ENCODE measurements at places on chromosomes 2 and 18. TPM values are rescaled to one million over a fixed set of nuclear protein-coding genes. Genes with fewer than 3 reads are reported as not detected.

SLC9A4 gene
- polyA plus RNA-seq, result 0.05 TPM

- no peak for DNase-seq
These were observed 39.5 kb upstream of the SCLY start for GRCh38 chr2:238021327-238021726.

RTN4 gene
- 772 TPM for polyA plus RNA-seq

DNA sequence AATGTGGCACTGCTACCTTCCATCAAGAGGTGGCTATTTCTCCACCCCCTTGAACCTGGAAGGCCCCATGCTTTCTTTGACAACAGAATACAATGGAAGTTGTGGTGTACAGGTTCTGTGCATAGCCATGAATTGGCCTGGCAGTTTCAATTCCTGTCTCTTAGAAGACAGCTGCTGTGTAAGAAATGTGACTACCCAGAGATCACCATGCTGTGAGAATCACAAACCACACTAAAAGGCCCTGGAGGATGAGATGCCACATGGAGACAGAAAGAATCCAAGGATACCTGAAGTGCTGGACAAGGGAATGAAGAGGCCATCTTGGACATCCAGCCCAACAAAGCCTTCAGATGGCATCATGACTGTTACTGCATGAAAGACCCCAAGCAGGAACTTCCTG is 47.7 kb upstream of the EHBP1 start:
- DNase-seq, result no peak

GRCh38 chr2:224966613-224967012 is 75.7 kb downstream of the DOCK10 start:
- no peak for DNase-seq
